Myometrial cell (primary cell): ENCODE measurements at places on chromosomes 16 and 17. TPM values are rescaled to one million over a fixed set of nuclear protein-coding genes. Genes with fewer than 3 reads are reported as not detected.

KRT40 gene
- total RNA-seq = not detected in 2 replicates

NDUFAB1 gene
- total RNA-seq = 180 and 199 TPM in 2 replicates

GLIS2 gene
- 6.7 and 6.9 TPM in 2 replicates for total RNA-seq

OR1E2 gene
- total RNA-seq = not detected in 2 replicates

ATP2A1 gene
- 0.29 TPM in 1 of 2 replicates, not detected in the other for total RNA-seq

CDK3 gene
- total RNA-seq = 1.2 and 3.5 TPM in 2 replicates

MT4 gene
- total RNA-seq = not detected in 2 replicates

CES3 gene
- not detected in 2 replicates for total RNA-seq

TMEM235 gene
- not detected in 2 replicates for total RNA-seq

CHST4 gene
- total RNA-seq = not detected in 2 replicates

TBC1D3B gene
- total RNA-seq = not detected in 2 replicates

AOC3 gene
- not detected in 2 replicates for total RNA-seq

CACNG1 gene
- total RNA-seq = not detected in 2 replicates

PRSS8 gene
- total RNA-seq = not detected in 2 replicates

SDK2 gene
- under 0.01 and 0.29 TPM in 2 replicates for total RNA-seq

CBX2 gene
- 1.8 and 2.3 TPM in 2 replicates for total RNA-seq

TMEM114 gene
- total RNA-seq = not detected in 2 replicates

VPS25 gene
- 128 and 142 TPM in 2 replicates for total RNA-seq

GAS7 gene
- 15.1 and 17.6 TPM in 2 replicates for total RNA-seq
